M059J (cell line): ENCODE measurements at places on chromosomes 3 and 15.

DNA sequence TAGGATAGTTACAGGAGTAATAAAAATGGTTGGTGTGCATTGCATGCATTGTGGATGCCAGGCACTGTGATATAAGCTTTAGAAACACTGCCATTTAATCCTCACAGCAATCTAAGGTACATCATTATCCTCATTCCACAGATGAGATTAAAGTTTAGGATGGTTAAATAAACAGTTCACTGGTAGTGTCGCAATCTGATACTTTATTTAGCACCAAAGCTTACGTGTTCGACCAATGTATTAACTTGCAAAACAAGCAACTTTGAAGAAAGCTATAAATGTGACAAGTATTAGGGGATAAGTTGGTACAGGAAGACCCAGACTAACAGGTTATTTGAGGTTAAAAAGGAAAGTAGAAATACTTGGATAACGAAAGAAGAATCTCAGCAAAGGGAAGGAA is 150.5 kb upstream of the ZNF385D start:
- DNase-seq, result no peak

DNA sequence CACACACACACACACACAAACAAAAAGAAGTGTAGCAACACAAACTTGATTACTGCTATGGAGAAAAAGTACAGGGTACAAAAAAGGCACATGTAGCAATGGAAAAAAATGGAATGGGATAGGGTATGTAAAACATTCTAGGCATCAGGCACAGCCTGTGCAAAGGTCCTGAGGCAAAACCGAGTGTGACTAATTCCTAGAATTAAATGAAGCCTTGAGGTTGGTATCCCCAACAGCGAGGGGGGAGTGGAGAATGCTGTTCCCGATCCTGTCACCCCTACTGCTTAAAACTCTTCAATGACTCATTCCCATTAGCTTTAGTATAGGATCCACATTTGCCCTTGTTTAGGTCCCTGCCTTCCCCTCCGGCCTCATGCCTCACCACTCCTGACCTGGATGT is 37.9 kb downstream of the RHCG start:
- peak; percentile 44 for DNase-seq

GRCh38 chr15:62958528-62959363 is 83.8 kb upstream of the TPM1 start:
- DNase-seq, result peak; percentile 78

- peak; percentile 29 for DNase-seq
Observed at GRCh38 chr15:76973362-76973743, 21.6 kb upstream of the PSTPIP1 start.

- no peak for DNase-seq
Observed at GRCh38 chr3:195372220-195372619, 70.6 kb downstream of the ACAP2 start.

DNA sequence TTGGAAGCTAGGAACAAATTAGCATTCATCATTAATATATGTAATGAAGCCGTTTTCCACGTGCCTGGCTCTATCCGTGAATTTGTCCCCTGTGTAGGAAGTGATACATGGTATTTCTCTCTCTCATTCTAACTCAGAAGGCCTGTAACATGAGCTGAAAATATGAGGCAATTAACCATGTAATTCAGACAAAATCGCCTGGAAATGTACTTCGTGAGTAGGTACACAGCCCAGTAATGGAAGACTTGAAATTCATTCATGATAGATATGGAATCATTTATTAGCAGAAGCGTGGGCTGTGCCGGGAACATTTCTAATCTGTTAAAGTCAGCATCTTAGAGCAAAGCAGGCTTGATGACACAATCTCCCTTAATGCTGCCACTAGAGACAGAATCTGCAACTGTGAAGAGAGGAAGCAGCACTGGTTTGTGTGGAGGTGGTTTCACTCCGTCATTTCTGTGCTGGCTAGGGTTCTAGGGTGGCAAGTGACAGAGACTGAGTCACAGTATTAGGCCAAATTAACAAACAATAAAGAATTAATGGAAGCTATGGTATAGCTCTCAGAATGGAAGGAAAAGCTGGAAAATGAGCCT is 225.0 kb upstream of the PROK2 start:
- DNase-seq, result no peak

DNA sequence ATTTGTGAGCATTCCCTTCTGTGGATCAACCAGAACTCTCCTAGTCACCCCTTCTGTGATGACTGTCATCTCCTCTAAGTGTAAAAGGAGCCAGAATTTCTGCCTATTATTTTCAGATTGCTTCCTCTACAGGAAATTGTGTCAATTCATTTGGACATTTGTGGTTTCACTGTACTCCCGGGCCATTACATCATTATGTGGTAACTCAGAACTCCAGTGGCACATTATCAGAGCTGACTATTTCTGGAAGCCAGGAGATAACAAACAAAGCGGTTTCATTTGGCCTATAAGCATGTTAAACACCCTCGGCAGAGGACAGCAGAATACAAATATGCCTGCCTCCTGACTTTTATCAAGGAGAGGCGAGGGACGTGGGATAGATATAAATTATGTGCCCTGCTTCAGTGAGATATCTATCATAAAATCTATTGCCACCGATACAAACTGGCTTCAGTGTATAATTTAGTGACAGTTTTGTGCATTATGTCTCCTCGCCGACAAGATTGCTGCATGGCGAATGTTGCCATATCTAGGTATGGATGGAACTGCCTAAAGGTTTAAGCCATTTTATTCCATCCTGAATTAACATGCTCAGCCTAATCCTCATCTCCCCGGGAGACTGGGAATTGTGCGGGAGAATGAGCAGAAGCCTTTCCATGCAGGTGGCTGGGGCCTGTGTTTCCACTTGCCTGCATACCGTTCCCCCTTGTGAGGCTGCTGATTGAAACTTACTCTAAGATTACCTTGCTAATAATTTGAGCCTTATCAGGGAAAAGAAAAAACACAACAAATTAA is 193.4 kb upstream of the SEMA6D start:
- peak; percentile 34 for DNase-seq
